ENCODE measurements at places on chromosomes 16 and 17.

DNA sequence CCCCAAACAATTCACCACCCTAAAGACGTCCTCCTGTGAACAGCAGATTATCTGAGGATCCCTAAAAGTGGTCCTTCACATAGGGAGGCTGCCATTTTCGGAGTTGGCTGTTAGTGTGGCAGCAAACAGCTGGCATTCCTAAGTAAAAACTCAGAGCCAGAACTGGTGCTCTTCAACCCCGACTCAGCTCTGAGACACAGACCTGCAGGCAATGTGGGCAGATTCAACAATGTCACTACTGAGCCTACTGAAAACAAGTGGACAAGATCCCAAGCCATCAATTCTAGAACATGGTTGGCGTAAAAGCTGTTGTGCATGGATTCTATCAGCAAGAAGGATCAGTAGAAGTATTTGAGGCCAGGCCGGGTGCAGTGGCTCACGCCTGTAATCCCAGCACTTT lies 247.2 kb downstream of the NTN1 start:
- no peak for DNase-seq

DNA sequence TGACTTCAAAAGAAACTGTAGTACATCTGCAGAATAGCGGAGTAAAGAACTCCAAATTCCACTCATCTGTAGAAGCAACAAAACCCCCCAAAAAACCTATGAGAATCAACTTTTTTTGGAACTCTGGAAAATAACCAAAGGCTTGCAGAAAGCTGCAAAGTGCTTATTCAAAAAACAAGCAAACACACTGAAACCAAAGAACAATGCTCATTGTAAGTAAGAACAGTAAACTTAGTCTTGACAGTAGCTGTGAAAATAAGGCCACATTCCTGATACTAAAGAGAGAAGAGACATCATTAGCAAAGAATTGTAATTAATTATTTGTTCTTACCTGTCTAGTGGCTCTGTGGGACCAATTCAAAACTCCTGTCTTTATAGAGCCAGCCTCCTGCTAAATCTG lies 534.3 kb upstream of the C16orf82 start:
- no peak for DNase-seq

GRCh38 chr17:49388290-49388640 lies 26.2 kb upstream of the ZNF652 start:
- DNase-seq: no peak

DNA sequence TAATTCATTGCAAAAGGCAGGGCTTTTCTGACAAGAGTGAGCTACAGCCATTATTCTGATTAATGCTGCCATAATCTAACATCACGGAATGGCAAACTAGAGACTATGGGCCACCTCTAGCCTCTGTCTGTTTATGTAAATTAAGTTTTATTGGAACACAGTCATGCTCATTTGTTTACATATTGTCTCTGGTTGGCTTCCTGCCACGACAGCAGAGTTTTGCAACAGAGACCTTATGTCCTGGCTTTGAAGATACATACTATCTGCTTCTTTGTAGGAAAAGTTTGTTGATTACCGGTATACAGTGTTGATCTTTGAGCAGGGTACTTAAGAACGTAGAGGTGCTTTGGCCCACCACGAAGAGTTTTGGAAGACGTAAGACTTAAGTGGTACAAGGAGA lies 715.9 kb upstream of the RBFOX1 start:
- DNase-seq: no peak

- no peak for DNase-seq
Observed at GRCh38 chr17:17058304-17058703, 16.0 kb downstream of the MPRIP start.

GRCh38 chr16:12356632-12357340 lies 380.3 kb downstream of the SNX29 start:
- no peak for DNase-seq

GRCh38 chr17:21293831-21294210 lies 9.3 kb downstream of the MAP2K3 start:
- no peak for DNase-seq

GRCh38 chr17:37700881-37701280 lies 44.0 kb downstream of the HNF1B start:
- DNase-seq: no peak

DNA sequence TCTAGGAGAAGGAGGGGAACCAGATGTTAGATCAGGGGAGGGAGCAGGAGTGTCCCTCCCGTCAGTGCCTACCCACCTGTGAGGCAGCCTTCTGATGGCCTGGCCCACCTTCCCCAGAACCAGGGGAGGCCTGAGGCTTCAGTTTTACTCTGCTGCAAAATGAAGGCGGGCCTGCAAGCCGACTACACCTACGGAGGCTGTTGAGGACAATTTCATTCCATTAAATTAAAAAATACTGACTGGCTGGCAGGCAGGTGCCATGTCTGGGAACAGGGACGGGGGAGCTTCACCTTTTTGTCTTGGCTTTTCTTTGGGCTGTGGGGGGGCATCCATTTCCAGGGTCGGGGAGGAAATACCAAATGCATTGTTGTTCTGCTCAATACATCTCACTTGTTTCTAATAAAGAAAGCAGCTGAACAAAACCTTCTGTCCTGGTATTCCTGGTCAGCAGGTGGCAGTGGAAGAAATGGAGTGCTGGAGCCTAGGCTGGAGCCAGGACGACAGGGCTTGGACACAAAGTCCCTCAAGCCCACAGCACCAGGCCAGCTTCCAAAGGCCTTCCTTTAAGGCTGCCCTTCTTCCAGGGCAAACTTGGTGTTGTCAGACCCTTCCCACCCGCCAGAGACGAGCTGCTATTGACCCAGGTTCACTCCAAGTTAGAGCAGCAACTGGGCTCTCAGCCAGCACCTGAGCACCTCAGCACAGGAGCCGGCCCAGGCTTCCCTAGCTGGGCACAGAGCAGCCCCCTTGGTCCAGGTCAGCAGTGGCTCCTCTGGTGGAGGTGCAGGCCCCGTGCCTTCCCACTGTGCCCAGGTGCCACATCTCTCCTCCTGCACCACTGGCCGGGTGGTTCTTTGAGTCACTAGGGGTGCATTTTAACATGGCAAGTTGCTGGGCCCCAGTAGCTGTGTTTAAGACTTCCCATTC lies 23.5 kb downstream of the PLCD3 start:
- DNase-seq: no peak

GRCh38 chr17:72421128-72422092 lies 300.6 kb downstream of the SOX9 start:
- peak; percentile 69 for DNase-seq

DNA sequence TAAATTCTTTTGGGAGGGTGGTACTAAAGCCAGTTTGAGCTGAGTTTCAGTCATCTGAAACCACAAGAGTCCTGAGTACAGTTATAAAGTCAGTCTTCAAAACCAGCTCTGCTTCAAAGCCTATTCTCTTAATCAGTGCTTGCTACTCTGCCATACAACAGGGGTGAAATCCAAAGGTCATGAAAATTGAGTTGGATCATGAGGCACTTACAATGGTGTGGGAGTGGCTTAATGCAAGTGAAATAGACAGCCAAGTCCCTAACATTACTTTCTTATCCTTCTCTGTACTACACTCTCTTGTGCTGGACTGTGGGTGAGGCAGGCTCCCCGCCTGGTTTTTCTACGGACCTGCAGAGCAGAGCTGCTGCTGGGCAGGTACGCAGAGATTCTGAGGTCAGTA lies 12.4 kb downstream of the CBLN1 start:
- no peak for DNase-seq

DNA sequence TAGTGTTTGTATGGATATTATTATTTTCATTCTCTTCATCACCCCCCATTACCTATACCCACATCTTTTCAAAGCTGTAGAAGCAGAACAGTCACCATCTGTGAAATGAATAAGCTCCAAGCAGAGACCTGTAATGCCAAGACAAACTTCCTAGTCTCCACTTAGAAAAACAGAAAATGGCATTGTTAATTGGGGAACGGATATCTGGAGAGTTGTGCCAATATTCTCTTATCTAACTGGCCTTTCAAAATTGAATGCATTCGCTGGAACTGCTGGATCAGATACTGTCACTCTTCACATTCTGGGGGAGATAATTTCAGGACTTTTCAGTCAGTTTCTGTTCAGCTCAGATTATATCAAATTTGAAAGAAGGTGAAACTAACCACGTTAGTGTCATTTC lies 464.4 kb upstream of the GOT2 start:
- no peak for DNase-seq

DNA sequence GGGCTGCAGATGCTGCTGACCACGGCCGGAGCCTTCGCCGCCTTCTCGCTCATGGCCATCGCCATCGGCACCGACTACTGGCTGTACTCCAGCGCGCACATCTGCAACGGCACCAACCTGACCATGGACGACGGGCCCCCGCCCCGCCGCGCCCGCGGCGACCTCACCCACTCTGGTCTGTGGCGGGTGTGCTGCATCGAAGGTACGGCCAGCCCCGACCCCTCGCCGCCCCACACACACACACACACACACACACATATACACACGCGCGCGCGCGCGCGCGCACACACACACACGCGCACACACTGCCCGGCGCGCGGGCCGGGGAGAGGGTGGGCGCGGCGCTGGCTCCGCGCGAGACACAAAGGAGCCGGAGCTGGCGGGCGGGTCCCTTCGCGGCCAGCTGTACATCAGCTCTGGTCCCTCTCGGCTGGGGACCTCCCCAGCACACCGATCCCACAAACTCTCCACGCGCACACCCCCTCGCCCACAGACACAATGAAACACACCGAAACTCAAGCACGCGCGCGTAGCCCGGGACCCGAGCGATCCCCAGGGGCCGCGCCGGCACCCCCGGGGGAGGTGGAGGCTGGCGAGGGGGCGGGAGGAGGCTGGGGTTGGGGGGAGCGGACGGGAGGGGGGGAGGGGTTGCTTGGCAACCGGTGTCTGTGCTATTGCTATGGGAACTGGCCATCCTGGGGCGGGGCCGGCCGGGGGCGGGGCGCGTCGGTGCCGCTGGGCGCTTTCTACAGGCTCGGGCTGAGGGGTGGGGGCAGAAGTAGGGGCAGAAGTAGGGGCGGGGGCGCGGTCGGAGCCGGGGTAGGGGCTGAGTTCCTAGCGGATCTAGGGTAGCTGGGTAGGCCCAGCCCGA lies 658 bp downstream of the CACNG4 start:
- no peak for DNase-seq

- no peak for DNase-seq
Observed at GRCh38 chr16:66480265-66481080, 53.4 kb downstream of the BEAN1 start.

DNA sequence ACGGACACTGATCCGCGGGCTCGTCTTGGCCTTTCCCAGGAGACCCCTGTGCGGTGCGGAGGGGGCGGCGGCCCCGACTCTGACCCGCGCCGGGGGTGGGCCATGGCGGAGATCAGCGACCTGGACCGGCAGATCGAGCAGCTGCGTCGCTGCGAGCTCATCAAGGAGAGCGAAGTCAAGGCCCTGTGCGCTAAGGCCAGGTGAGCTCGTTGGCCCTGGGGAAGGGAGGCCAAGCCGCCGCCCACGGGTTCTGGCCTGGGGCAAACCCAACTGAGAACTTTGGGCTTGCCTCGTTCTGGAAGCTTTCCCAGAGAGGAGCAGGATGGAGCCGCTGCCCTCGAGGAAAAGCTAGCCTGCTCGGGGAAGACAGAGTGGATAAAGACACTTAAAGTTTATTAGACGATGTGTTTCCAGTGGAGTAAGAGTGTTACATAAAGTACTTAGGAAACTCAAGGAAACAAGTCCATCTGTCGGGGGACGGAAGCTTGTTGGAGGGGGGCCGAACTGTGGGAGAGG lies 540 bp downstream of the PPP4C start:
- DNase-seq: no peak

- no peak for DNase-seq
Observed at GRCh38 chr17:49521088-49521450, 26.0 kb downstream of the NGFR start.

GRCh38 chr16:86307514-86307903 lies 202.8 kb upstream of the FOXF1 start:
- no peak for DNase-seq

DNA sequence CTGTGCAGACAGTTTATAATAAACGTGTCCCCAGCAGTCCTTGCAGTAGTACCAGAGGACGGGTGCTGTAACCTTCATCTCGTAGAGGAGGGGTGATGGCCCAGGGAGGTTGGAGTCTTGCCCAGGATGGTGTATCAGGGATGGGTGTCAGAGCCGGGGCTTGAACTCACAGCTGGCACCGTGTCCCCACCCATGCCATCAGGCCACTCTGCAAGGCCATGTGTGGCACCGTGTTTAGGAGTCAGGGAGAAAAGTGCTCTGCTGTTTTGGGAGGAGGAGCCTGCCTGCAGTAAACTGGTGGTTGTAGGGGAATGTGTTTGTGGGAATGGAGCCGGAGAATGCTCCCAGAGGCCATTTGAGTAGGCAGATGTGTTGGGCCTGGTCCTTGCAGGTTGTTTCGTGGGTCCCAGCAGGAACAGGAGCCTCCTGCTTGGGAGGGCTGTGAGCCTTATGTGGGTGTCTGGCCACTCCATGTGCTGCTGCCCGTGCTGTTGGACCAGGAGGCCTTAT lies 1.7 kb downstream of the ADORA2B start:
- no peak for DNase-seq

Measured in GM18507 (cell line).